ENCODE measurements at places on chromosomes 3 and 15.

DNA sequence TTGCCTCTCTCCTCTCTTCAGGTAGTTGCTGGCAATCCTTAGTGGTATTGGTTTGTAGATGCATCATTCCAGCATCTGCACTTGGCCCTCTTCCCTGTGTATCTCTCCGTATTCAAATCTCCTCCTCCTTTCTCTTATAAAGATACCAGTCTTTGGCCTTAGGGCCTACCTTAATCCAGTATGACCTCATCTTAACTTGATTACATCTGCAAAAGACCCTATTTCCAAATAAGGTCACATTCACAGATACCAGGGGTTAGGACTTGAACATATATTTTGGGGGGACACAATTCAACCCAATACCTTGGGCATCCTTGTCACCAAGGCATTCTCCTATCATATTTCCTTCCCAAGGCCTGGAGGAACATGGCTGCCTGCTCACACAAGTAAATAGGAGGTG is 22.0 kb upstream of the ABHD2 start:
- DNase-seq, result no peak

- DNase-seq, result no peak
These were observed 1132.8 kb downstream of the OTOL1 start for GRCh38 chr3:162629372-162629771.

GRCh38 chr3:33790091-33790490 is 8.3 kb upstream of the PDCD6IP start:
- no peak for DNase-seq

DNA sequence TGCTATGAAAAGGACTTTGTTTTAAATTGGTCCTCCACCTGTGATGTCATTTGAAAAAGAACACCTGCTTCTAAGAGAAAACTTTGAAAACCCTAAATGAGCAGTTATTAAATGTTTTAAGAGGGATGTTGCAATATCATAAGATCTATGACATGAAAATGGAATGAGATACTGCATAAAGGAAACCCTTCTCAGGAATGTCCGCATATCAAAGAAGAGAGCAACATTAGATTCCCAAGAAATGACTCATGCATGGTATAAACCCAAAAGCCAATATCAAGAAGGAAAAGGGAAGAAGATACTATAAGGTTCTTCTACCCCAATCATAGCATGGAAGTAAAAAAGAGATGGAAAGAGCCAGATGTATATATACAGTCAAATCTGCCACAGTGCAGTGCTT is 627.5 kb upstream of the LMCD1 start:
- DNase-seq, result no peak

GRCh38 chr15:31049682-31050615 is 51.6 kb downstream of the TRPM1 start:
- no peak for DNase-seq

- no peak for DNase-seq
These were observed 68.7 kb upstream of the CMC1 start for GRCh38 chr3:28172748-28173147.

DNA sequence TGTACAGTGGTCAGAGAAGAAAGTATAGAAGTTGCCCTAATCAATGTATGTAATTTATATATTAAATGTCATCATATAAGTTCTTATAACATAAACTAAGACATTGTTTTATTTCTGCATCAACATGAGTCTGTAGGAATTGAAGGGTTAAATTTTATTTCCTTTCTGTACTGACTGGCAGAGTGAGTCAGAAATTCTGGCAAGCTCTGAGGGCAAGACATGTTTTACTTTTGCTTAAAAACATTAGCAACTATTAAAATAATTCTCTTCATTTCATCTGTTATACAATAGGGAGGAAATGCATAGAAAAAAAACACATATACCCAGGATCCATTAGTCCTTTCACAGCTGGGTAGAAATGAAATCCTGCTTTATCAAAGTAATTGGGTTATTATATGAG is 171.4 kb upstream of the ALCAM start:
- peak; percentile 44 for DNase-seq

DNA sequence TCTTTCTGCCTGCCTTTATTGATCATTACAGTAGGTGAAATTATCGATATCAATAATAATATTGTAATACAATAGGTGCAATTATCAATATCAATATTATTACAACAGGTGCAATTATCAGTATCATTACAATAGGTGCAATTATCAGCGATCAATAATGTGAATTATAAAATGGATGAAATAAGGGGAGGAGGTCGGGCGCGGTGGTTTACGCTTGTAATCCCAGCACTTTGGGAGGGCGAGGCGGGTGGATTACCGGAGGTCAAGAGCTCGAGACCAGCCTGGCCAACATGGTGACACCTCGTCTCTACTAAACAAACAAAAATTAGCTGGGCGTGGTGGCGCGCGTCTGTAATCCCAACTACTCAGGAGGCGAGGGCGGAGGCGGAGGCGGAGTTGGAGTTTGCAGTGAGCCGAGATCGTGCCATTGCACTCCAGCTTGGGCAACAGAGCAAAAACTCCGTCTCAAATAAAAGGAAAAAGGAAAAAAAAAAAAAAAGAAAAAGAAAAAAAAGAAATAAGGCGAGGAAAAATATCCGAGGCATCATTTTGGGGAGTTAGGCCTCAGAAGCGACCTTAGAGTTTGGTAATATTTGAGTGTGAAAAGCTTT is 611 bp upstream of the BNIP2 start:
- peak; percentile 76 for DNase-seq

DNA sequence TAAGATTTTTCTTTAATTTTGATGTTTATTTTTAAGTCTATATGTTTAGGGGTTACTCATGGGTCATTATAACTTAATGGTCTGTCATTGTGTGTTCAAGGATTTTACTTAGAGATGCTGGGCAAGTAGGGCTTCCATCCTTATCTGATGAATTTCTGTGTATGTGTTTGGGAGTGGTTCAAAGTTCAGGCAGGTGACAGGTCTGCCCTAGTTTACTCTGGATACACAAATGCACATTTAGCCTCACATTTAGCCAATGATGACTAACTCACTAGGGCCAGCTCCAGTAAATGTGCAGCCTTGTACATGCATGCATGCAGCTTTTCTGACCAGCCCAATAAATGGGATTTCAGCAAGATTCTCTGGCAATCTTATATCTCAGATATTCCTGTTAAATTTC is 554.1 kb downstream of the SI start:
- no peak for DNase-seq

GRCh38 chr3:50388720-50389413 is 29.5 kb upstream of the TMEM115 start:
- no peak for DNase-seq

DNA sequence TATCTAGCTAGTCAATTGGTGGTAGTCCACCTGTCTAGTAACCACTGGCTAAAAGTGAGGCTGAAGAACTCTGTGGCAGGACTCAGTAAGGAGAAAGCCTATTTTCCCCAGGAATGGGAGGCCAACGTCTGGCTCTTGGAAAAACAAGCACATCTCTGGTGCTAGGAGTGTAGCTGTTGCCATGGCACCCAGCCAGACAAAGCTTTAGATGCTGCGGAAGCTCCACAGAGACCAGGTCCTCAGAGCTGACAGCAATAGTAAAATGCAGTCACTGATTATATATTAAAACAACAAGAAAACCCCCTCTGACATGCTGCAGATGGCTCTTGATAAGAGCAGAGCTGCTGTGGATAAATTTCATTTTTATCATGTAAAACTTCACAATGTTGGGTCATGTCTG is 124.9 kb upstream of the STRIT1 start:
- DNase-seq, result peak; percentile 58

GRCh38 chr15:29449136-29449535 is 179.5 kb upstream of the NSMCE3 start:
- DNase-seq, result peak; percentile 39

DNA sequence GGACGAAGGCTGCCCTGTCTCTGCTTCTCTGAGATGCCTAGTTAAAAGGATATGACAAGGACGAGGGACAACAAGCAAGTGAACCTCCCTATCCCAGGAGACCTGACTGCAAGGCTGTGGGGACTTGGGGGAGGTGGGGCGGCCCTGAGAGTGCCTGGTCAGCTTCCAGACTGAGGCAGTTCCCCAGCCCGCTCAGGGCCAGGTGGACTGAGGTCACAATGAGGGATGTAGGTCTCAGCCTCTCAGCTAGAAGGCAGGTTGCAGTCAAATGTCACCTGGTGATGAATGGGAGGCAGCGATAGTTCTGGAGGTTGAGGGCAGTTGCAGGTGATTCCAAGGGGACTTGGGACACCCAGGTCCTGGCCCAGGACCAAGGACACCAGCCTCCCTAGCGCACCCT is 30.6 kb downstream of the TKT start:
- no peak for DNase-seq

GRCh38 chr3:160601288-160601687 is 35.9 kb upstream of the KPNA4 start:
- DNase-seq, result no peak

Data from lung (tissue), 17 donors.